ENCODE measurements at places on chromosomes 4 and X.

GRCh38 chr4:98929341-98930267 lies 671 bp upstream of the EIF4E start:
- peak; percentile 31 for DNase-seq

- no peak for DNase-seq
Measured at GRCh38 chrX:10178866-10179463, 22.2 kb downstream of the CLCN4 start.

- no peak for DNase-seq
Measured at GRCh38 chr4:53990641-53991040, 73.8 kb downstream of the CHIC2 start.

DNA sequence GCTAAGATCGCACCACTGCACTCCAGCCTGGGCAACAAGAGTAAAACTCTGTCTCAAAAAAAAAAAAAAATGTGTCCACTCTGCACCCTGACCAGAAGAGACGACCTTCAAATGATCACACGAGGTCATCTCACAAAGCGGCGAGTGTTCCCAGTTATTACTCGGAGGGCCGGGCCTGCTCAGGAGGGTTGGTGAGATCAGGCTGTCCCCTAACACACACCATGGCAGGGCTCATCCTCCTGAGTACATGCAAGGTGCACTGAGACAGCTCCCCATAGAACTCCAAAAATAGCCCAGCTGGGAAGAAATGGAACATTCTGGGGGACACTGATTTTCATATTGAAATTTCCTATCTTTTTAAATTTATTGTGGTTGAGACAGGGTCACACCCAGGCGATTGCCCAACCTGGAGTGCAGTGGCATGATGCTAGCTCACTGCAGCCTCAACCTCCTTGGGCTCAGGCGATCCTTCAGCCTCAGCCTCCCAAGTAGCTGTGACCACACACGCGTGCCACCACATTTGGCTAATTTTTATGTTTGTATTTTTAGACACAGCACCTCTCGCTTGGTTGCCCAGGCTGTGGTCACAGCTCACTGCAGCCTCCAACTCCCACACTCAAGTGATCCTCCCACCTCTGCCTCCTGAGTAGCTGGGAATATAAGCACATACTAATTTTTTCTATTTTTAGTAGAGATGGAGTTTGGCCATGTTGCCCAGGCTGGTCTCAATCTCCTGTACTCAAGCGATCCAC lies 51.5 kb downstream of the DHRSX start:
- no peak for DNase-seq

DNA sequence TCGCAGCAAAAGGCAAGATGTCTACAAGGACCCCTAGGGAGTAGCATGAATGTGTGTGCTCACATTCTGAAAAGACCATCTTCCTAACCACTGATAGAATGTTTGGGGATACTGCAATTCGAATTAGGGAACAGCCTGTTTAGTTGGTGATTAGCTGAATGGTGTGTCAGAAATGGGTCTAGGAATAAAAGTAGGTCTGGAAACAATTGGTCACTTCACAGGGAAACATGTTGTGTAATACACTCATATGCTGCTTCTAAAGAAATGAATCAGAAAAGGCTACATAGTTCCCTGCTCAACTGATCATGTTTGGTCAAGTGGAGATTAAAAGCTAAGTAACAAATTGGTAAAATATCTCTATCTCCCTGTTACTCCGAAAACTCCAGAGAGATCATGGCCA lies 2362.4 kb upstream of the TENM3 start:
- DNase-seq = no peak
